ENCODE measurements at places on chromosomes 13 and 19.

DNA sequence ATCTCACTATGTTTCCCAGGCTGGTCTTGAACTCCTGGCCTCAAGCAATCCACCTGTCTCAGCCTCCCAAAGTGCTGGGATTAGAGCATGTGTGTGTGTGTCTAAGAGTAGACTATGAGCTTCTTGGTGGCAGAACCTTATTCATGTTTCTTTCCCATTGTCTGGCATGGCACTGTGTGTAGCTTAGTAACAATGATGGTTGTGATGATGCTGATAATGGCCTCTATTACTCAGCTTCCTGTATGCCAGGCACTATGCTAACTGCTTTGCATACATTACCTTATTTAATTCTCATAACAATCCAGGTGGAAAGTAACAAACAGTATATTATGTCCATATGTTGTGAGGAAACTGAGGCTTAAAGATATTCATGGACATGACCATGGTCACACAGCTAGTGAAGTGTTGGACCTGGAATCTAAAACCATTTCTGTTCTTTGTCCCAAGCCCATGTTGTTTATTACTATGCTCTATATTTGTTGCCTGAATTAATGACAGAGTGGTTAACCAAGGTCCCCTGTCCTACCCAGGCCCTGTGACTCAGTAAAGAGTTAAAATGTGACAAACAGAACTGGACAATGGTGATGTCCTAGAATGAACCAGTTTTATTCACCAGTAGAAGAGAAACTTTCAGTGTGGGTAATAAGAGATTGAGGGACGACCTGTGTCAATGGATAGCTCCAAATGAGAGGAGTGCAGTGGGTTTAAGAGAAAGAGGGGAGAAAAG, 109.6 kb downstream of the KLF5 start:
- no peak for DNase-seq

- DNase-seq, result no peak
These were observed 1.3 kb downstream of the KLF16 start for GRCh38 chr19:1862068-1862423.

GRCh38 chr13:99730403-99730802, 229.1 kb downstream of the TM9SF2 start:
- no peak for DNase-seq

DNA sequence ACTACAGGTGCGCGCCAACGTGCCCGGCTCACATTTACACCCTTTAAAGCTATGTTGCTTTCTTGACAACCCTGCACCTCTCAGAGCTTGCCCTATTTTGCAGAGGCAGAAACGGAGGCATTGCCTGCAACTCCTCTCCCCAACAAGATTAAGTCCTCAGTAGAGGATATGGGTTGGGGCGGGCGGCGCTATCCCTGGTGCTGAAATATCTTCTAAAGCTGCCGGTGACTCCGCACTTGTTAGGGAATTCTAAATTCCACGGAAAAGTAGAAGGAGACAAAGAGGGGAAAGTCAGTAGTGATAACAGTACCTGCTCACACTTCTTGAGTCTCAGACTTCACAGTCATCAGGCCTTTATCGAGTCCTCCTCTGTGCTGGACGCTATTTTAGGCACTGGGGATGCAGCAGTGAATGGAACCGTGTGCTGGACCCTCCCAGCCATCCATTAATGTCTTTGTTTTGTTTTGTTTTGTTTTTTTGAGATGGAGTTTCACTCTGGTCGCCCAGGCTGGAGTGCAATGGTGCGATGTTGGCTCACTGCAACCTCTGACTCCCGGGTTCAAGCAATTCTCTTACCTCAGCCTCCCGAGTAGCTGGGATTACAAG, 18.0 kb downstream of the SLC5A5 start:
- no peak for DNase-seq

DNA sequence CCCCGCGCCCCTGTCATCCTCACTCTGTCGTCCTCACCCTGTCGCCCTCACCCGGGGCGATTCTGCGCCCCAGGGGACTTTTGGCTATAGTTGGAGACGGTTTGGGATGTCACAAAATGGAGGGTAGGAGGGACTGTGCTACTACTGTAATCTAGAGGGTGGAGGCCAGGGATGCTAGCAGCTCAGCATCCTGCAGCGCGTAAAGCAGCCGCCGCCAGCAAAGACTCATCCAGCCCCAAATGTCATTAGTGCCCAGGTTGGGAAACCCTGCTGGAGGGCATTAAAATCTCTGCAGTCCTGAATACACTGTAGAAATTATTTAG, 362 bp downstream of the ZNF557 start:
- DNase-seq, result no peak

DNA sequence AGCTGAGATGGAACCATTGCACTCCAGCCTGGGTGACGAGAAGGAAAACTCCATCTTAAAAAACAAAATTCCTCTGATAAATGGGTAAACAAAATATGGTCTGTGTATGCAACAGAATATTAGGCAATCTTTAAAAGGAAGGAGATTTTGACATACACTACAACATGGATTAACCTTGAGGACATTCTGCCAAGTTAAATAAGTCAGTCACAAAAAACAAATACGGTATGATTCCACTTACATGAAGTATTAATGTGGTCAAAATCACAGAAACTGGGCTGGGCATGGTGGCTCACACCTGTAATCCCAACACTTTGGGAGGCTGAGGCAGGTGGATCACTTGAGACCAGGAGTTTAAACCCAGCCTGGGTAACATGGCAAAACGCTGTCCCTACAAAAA, 3.0 kb upstream of the ZNF444 start:
- DNase-seq, result no peak

DNA sequence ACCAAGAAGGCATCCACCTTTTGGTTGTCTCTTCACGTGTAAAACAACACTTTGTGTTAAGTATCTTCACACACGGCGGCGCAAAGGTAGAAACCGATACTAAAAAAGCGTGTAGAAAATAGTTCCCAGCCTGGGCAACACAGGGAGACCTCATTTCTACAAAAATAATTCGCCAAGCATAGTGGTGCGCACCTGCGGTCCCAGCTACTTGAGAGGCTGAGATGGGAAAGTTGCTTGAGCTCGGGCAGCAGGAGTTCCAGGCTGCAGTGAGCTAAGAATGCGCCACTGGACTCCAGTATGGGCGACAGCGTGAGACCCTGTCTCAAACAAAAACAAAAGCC, 573 bp upstream of the ERCC5 start:
- DNase-seq, result no peak

DNA sequence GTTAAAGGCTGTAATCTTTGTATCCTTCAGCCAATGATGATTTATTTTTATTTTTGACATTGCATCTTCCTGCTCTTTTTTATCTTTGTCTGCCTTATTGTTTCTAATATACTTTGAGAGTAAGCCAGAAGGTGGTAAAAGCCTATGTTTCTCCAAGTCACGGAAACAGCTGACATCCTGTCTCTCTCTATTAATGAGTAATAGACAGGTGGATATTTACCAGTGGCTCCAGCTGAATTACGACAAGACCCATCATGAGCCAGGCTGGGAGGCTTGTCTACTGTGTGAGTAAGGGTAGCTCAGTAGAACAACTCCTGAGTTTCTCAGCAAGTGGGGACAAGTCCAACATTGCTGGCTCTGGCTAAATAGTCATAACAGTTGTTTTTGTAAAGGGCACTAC, 166.6 kb downstream of the NDFIP2 start:
- peak; percentile 82 for DNase-seq

- DNase-seq, result no peak
These were observed 180.9 kb downstream of the B3GLCT start for GRCh38 chr13:31380715-31381114.

- no peak for DNase-seq
These were observed 9.3 kb downstream of the C13orf42 start for GRCh38 chr13:51101636-51102235.

GRCh38 chr13:27641711-27642502, 20.2 kb downstream of the POLR1D start:
- no peak for DNase-seq

DNA sequence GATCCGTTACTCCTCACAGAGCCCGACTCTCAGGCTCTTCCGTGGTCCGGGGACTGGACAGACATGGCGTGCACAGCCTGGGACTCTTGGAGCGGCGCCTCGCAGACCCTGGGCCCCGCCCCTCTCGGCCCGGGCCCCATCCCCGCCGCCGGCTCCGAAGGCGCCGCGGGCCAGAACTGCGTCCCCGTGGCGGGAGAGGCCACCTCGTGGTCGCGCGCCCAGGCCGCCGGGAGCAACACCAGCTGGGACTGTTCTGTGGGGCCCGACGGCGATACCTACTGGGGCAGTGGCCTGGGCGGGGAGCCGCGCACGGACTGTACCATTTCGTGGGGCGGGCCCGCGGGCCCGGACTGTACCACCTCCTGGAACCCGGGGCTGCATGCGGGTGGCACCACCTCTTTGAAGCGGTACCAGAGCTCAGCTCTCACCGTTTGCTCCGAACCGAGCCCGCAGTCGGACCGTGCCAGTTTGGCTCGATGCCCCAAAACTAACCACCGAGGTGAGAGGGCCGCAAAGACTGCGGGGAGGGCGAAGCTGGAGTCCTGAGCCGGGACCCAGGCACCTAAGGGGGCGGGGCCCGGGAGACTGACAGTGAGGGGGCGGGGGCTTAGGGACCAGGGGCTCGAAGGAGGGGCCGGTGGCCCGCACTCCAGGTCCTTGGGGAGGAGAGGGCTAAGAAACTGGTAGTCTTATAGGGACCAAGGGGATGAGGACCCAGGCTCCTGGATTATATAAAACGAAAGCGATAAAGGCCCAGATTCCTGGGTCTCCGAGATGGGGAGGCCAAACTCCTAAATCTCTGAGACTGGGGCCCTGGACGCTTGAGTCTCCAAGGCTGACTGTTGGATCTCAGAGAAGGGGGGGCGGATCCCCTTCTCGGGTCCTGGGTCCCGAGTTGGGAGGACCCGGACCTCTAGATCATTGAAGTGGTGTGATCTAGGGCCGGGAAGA, 2.0 kb downstream of the ETV2 start:
- peak; percentile 88 for DNase-seq

DNA sequence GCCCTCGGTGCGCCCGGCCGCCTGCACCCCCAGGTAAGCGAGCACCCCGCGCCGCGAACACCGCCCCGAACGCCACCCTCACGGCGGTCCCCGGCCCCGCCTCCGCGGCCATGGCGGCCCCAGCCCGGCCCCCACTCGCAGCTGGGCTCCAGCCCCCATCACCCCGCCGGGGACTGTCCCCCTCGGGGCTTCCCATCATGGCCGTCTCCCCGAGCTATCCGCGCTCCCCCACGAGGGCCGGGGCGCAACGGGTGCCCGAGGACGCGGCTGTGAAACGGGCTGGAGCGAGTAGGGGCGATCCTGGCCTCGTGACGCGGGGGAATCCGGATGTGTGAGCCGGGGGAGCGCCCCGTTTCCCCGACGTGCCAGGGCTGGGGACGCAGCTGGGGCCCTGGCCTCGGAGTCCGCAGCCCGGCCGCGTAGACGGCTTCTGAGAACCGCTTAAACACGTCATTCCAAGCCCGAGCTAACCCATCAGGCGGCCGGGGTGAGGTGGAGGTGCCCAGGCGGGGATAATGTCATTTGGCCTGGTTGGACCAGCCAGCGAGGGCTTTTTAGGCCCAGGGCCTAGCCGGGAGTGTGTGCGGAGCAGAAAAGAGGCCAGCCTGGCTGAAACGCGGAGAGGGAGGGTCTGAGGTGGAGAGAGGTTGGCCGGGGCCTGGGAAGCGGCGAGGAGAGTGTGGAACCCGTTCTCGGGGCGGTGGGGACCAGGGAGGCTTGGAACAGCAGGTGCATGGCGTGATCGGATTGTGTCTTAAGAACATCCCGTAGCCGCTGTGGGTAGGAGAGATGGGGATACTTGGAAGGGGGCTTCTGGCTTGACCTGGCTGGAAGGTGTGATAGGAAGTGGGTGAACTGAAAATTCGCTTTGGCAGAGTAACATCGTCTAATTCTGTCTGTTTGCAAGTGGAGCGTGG, 550 bp downstream of the CERS4 start:
- DNase-seq, result peak; percentile 57

DNA sequence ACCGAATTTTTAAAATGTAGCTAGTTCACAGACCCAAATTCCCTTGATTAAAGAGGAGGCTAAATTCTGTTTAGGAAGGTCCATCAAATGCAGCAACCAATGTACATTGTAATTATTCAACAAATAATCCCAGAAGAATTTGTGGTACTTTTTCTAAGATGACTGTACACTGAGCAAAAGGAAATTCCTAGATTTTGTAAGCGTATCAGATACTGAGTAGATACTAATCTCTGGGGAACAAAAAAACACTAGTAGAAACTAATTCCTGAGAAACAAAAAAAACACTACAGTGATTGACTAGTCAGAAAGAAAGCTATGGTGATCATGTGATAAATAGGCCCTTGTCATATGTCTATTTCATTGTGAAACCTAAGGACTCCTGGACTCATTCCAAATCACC, 246.1 kb downstream of the PCDH17 start:
- no peak for DNase-seq

- no peak for DNase-seq
These were observed 221.2 kb downstream of the LIG4 start for GRCh38 chr13:107994137-107994536.

DNA sequence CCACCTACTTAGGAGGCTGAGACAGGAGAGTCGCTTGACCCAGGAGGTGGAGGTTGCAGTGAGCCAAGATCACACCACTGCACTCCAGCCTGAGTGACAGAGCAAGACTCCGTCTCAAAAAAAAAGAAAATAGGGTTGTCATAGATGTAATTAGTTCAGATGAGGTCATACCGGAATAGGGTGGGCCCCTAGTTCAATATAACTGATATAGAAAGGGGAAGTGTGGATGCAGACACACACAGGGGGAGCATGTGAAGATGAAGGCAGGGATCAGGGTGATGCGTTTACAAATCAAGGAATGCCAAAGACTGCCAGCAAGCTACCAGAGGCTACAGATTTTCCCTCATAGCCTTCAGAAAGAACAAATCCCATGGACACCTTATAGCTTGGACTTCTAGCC, 24.3 kb upstream of the EEF1AKMT1 start:
- no peak for DNase-seq

GRCh38 chr13:55302568-55302967, 1838.2 kb upstream of the PRR20A start:
- DNase-seq, result no peak

DNA sequence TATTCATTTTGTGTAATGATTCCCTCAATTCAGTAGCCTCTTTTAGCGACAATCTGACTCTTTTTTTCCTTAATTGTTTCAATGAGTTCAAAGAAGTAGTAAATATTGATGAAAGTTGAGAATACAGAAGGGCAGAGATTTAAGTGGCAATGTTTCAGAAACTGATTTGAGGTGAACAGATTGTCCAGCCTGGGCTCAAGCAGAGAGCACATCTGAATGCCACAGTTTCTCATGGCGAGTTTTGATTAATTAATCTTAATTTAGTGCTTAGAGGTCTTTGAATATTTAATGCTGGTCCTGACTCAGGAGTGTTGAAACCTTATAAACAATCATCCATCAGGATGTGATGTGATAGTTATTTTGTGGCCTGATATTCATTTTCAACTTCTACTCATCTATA, 890.7 kb upstream of the SLITRK6 start:
- no peak for DNase-seq

GRCh38 chr19:10773969-10774368, 56.1 kb downstream of the DNM2 start:
- no peak for DNase-seq

Data from NCI-H1105 (cell line).